Activated CD8-positive, alpha-beta memory T cell treated with anti-CD3 and anti-CD28 coated beads for 4 hours (primary cell): ENCODE measurements at places on chromosomes 1 and 21.

DNA sequence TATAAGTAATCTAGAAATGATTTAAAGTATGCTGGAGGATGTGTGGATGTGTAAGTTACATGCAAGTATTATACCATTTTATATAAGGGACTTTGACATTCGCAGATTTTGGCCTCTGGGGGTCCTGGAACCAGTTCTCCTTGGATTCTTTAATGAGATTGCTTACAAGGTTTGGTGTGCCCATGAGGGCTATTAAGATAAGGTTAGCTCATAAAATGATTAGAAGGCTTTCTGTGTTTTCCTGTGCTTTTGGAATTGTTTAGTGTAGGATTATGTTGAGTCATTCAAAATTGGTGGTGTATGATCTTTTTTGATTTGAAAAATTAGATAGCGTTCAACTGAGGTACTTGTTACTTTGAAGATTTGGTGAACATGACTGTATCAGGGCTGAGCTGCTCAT is 5.6 kb downstream of the USP25 start:
- DNase-seq: no peak

DNA sequence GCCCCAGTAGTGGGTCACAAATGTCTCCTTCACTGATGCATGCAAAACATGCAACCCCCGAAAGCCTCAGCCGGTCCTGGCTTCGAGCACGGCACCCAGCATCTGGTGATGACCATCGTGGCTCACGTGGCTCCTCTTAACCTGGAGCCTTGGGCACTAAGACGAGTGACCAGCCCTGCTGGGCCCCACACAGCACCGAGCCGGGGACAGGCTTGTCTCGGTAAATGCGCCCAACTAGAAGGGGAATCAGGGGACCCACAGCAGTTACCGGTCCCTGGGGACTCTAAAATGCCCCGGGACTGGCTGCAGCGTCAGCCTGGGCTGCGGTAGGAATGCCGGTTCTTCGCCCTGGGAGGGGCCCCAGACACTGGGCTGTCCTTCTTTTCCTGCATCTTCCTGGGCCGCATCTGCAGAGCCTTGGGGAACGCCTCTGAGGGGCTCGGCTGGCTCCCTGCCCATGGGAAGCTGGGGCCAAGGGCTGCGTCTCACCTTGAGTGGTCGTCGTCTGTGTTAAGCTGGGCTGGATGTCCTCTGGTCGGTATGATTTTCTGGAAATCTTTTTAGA is 13.1 kb upstream of the TTC34 start:
- no peak for DNase-seq

- no peak for DNase-seq
Measured at GRCh38 chr1:62082456-62083363, 111.9 kb upstream of the L1TD1 start.

DNA sequence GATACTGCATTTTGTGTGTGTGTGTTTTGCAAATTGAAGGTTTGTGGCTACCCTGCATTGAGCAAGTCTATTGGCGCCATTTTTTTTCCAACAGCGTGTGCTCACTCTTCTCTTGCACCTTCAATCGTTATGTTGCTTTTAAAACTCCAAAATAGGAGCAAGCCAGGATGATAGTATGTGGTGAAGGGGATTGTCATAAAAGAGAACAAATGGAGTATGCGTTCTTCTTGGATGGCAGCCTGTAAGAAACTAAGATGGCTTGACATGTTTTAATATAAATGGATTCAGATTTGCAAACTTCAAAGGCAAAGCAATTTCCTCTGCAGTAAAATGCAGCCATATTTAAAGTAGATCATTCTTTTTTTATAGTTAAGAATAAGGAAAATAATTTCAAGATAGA is 43.2 kb upstream of the KCNK1 start:
- DNase-seq: no peak

GRCh38 chr1:54837002-54837853 is 36.1 kb upstream of the TTC22 start:
- DNase-seq: no peak

- no peak for DNase-seq
Measured at GRCh38 chr1:179121159-179121938, 39.5 kb downstream of the TOR3A start.

DNA sequence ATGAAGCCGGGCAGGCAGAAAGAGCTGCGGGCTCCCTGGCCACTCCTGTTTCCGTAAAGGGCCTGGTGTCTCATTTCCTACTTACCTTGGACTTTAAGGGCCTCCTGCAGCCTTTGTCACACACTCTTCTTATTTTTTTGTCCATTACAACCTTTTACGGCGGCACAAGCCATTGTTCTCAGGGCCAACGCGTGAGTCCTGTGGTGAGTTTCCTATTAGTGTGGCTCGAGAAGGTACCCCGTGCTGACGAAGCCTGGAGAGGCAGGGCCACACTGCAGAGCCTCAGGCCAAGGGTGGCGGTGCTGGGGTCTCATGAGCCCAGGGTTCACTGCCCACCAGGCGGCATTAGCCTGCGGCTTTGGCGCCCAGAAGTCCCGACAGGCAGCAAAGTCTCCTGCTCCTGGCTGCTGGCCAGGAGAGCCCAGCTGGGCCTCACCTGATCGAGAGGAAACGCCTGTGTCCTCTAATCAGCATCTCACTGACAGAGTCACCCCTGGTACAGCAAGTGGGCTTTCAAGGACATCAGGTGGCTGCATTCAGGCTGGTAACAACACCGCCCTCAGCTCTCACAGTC is 62.0 kb downstream of the SIK1 start:
- DNase-seq: no peak

DNA sequence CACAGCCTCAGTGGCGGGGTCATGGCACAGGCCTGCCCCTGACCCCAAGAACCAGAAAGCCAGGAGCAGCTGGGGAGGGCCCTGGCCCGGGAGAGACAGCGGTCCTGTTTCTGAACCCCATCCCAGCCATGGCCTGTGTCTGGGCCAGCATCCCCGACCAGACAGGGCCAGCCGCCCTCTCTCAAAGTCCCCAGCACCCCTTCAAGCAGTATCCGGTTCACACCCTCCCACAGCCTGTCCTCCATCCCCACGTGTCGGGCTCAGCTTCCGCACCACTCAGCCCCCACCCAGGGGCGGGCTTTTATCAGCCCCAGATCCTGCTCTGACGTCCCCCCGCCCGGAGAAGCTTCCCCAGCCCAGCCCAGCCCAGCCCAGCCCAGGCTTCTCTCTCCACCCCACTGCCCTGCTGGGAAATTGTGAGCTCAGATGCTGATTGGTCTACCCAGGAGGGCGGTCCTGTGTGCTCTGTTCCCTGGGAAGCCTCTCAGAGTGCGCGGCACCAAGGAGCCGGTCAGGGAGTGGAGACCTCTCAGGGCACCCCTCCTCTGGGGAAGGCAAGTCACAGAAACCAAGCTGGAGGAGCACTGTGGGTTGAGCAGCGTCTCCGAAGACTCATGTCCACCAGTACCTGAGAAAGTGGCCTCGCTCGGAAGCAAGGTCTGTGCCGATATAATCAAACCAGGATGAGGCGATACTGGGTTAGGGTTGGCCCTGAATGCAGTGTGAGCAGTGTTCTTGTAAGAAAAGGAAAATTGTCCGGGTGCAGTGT is 4.7 kb upstream of the FAAP20 start:
- DNase-seq: peak; percentile 68

GRCh38 chr21:31261759-31262158 is 82.3 kb downstream of the TIAM1 start:
- no peak for DNase-seq

DNA sequence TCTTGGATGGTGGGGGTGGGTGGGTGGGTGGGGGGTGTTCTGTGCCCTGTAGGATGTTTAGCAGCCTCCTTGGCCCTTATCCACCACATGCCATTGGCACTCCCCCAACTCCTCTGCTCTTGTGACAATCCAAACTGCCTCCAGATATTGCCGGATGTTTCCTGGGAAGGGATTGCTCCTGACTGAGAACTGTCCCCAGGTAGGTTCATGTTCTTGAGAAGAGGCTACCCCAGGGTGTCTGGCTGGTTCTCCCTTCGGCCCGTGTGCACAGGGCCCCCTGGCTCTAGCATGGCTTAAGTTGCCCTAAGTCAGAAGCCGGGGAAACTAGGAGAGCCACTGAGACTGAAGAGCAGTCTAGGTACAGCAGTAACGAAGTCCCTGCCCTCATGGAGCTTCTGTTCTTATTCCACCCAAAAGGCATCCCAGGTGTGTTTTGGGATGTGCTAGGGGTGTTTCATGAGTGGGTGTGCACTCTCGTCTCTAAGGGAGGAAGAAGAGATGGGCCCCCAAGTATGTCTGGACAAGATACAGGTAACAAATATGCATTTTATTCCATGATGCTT is 19.8 kb upstream of the THRAP3 start:
- DNase-seq: no peak
